ENCODE measurements at places on chromosomes 5 and 9.

DNA sequence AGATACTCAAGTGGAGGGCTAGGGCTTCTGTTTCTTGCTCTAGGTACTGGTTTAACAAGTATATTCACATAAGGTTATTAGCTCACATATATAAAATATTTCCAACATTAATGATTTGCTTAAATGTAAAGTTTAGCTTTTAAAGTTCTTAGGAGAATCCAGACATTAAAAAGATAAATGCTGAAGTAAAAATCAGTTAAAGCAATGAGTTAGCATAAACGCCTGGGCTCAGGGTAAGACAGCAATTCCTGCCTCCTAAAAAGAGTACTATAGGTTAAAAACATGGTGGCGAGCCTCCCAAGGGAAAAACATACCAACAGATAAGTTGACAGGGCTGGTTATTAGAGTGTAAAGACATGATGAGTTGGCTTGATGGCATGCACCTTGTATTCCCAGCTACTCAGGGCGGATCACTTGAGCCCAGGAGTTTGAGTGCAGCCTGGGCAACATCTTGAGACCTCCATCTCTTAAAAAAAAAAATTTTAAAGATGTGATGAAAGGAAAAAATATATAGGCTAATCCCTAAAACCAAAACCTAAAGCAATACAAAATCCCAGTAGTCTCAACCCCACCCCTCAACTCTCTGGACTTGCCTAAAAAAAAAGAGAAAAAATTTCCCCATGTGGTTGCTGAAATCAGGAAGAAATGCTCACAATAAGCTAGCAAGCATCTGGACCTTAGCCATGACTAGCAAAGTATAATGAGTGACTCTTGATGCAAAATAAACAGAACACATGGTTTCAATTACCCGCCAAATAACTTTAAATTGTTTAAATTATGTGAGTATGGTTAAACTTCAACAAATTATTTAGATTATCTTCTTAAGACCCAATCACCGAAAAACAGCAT lies 3.6 kb downstream of the GOLPH3 start:
- DNase-seq, result no peak

DNA sequence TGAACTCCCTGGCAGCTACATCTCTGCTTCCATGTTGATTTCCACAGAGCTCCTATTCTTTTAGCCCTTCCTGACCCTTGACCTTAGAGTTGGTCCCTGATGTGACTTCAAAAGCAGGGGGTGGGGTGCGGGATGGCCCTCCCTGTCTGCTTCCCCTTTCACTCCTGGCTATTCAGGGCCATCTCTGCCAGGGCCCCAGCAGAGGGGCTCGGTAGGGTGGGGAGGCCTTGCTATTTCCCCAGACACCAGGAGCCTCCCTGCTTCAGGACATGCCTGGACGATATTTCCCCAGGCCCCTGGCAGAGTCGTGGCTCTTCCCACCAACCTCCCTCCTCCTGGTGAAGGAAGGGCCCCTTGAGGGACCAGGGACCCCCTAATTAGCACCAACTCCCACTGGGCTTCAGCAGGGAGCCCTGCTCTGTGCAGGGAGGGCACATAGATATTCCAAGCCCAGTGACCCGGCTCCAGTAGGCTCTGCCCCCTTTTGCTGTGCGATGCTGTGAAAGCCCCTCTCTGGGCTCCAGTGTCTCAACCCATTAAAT lies 17.3 kb downstream of the CORO2A start:
- DNase-seq, result no peak

DNA sequence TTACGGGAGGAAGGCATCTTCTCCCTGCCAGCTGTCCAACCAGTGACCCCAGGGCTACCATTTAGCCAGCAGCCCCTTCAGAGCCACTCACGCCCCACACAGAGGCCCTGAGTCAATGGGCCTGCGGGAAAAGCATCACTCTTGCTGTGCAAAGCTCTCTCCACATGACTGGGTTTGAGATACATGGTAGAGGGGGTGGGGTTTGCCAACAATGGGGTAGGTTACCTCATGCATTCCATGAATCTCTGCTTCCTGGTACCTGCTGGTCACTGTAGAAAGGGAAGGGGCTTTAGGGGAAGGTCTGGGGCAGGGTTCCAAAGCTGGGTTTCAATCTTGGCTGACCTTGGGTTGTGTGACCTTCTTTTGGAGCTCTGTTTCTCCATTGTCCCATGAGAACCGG lies 22.9 kb upstream of the TTLL11 start:
- no peak for DNase-seq

- DNase-seq, result no peak
These were observed 41.4 kb downstream of the PUM3 start for GRCh38 chr9:2802494-2802921.

DNA sequence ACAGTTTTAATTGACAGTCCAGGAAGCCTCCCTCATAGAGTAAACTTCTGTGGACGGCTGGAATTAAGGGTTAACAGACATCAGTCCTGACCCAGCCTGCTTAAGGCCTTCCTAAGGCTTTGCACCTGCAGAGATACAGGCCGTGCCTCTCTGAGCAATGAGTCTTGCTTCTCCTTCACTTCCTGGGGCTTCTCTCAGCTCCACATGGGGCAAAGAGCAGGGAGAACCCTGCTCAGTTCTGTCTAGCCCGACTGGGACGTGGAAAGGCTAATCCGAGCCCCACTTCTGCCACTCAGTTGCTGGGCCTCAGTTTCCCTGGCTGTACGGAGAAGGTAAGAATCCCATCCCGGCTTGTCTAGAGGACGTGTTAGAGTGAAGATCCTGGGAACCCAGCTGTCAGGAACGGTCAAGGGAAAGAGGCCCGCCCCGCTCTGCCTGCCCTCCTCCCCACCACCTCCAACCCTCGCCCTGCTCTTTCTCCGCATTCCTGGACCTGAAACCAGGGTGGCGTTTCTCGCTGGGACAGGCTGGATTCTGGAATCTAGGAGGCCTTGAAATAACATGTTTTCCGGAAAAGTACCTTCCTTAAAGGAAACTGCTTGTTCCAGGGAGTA lies 6.5 kb downstream of the SPAAR start:
- no peak for DNase-seq

DNA sequence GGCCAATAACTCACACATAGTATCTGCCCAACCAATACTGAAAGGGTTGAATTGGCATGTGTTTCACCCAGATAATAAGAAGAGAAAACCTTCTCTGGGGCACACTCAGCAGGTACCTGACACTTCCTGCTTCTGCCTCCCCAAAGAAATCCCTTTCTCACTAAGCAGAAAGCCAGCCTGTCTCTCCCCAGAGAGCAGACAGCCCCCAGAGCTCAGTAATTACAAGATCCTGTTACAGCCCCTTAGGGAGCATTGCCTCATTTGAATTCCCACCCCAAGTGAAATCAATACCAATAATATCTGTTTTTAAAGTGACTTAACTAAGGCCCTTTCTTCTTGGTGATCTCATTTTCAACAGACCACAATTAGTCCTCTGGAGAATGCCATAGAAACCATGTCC lies 38.5 kb upstream of the FOXI1 start:
- DNase-seq, result no peak

GRCh38 chr5:163695830-163696578 lies 190.6 kb downstream of the MAT2B start:
- DNase-seq, result no peak

GRCh38 chr5:60076746-60077145 lies 183.2 kb upstream of the PDE4D start:
- DNase-seq, result no peak

DNA sequence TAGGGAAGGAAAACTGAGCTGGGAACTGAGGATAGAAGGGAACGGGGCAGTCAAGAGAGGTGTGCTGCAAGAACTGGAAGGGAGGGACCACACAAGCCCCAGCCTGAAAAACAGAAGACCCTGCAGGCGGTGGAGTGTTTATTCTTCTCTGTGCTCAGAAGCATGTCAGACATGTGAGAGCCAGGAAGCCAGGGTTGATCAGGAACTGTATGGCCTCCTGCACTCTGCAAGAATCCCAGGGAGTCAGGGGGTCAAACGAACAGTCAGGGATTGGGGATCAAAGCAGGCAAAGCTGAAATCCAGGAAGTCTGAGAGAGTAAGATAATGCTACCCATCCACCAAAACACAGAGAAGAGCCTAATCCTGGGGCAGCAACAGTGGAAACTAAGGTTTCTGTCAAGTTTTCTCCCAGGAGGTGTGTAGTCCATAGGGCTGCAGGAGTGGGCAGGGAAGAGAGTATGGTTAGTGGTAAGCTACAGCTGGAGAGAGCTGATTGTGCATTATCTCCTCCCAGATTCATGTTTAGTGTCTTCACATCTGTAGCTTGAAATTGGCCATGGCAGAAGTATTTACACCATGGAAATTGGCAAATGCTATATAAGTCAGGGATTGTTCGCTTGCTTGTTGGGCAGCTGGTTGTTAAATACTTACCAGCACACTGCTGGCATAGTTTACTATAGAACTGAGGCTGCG lies 115.4 kb upstream of the SLC44A1 start:
- no peak for DNase-seq

- no peak for DNase-seq
These were observed 55.1 kb downstream of the LOX start for GRCh38 chr5:122022966-122023365.

DNA sequence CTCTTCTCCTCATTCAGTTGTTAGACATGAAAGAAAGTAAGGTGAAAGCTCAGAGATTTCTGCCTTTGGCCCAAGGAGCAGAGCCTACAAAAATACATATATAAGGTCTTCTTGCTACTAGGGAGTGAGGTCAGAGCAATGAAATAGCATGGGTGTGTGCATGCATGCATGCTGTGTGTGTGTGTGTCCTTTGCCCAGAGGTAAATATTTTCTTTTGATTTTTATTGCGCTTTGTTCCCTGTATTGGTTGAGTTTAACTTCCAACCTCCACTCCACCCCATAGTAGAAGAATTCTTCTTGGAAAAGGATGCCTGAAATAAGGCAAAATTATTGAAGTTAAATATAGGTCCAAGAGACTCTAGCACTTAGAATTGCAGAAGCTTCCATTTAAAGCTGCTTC lies 248.0 kb upstream of the PTGER4 start:
- no peak for DNase-seq

- DNase-seq, result no peak
These were observed 67.5 kb downstream of the ZNF462 start for GRCh38 chr9:106930477-106930876.

DNA sequence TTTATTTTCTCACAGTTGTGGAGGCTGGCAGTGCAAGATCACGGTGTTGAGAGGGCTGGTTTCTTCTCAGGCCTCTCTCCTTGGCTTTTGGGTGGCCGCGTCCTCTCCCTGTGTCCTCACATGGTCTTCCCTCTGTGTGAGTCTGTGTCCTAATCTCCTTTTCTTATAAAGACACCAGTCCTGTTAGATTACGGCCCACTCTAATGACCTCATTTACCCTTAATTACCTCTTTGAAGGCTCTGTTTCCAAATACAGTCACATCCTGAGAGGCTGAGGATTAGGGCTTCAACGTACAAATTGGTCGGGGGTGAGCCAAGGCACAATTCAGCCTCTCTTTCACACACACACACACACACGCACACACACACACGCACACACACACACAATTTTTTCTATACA lies 73.0 kb downstream of the UGCG start:
- no peak for DNase-seq

DNA sequence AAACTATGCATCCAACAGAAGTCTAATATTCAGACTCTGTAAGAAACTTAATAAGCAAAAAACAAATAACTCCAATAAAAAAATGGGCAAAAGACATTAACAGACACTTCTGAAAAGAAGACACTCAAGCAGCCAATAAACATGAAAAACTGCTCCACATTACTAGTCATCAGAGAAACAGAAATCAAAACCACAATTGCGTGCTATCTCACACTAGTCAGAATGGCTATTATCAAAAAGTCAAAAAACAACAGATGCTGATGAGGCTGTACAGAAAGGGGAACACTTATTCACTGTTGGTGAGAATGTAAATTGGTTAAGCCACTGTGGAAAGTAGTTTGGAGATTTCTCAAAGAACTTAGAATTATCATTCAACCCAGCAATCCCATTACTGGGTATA lies 101.2 kb upstream of the TRIM32 start:
- DNase-seq, result no peak

GRCh38 chr5:153974131-153974812 lies 64.4 kb downstream of the FAM114A2 start:
- peak; percentile 28 for DNase-seq

GRCh38 chr9:113687680-113688371 lies 188.3 kb upstream of the ZNF618 start:
- DNase-seq, result no peak

DNA sequence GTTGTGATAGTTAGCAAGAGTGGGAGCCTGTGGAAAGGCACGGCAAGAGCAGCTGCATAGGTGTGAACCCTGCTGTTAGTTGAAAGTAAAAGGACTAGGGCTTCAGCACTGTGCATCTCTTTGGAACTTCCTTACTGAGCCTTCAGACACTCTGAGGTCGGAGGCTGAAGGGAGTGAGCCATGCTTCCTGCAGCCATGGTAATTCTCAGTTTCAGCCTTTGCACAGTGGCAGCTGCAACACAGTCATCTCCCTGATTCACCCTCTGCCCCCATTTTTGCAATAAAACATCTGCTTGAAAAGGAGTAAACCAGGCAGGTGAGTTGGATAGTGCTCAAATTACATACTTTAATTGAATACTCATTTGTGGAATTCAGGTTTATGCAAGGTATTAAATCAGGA lies 6.5 kb upstream of the TLE4 start:
- no peak for DNase-seq

DNA sequence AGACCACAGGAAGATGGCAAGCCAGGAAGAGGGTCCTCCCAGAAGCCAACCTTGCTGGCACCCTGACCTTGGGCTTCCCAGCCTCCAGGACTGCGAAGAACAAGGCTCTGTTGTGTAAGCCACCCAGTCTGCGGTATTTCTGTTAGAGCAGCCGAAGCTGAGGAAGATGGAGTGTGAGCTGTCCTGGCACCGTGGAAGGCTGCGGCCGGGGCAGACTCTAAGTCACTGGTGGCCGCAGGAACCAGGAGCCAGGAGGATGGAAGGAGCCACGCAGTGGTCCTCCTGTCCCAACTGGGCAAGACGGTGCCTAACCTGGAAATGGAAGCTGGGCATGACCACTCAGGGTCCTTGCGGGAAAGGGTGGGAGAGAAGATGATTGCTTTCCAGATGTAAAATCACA lies 89.1 kb downstream of the ZNF354C start:
- no peak for DNase-seq

DNA sequence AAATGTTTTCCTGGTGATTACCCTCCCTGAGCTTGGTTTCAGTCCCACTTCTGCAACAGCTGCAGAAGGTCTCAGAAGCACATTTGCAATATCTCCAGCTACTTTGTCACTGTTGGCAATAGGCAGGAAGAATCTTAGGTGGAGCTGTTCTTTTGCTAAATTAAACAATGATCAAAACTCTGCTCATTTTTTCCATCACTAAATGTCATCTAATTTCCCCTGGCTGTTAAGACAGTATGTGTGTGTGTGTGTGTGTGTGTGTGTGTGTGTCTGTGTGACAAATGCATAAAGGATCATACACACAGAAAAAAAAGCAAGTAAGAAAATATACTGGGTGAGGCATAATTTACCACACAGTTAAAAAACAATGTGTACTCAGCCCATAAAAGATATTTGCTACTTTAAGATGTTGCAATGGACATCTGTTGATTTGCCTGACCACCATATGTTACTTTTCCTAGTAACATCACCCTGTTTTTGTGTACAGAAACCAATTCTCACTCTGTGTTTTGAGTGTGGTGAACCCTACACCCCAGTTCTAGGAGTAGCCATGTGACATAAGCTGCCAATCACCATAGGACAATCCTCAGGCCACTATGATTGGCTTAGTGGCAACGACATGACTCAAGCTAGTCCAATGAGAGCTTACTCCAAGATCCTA lies 572.6 kb upstream of the CLINT1 start:
- DNase-seq, result no peak
